ENCODE measurements at places on chromosomes 4 and X. TPM values are rescaled to one million over a fixed set of nuclear protein-coding genes. Genes with fewer than 3 reads are reported as not detected.

DNA sequence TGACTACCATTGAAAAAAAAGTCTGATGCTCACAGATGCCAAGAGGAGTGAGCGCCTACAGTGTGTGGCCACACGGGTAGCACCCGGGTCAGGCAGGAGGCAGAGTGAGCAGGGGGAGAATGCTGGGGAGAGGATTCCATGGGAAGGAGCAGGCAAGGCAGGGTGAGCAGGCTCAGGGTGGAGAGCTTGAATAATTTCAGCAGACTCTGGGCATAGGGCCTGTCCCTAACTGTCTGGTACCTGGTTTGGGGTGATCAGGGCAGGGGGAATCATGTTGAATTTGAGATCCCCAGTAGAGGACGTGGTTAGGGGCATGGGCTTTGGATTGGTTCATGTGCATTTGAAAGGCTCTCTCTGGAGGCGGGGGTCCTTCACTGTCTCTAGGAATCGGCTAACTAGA is 51.2 kb upstream of the TLR3 start:
- no peak for DNase-seq

DNA sequence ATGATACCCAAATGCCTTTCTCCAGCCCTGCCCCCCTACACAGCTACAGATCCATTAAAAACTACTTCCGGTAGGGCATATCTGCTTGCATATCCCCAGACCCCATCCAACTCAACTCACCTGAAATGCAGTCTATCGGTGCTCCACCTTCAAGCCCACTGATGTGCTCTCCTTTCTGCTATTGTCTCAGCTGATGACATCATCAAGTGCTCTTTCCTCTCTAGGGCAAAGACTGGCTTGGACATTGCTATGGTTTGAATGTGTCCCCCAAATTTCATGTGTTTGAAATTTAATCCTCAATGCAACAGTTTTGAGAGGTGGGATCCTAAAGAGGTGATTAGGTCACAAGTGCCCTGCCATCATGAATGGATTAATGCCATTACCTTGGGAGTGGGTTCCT is 212.4 kb downstream of the RELL1 start:
- DNase-seq, result no peak

DNA sequence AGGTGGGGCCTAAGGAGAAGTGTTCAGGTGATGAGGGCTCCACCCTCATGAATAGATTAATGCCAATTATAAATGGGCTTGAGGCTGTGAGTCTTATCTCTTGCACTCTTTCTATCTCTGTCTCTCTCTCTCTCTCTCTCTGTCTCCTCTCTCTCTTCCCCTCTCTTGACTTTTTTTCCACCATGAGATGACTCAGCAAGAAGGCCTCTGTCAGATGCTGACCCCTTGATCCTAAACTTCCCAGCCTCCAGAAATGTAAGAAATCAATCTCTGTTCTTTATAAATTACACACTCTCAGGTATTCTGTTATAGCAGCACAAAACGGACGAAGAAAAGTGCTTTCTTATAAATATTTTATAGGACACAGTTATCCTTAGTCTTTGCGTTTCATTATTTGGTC is 184.9 kb upstream of the PCDH7 start:
- DNase-seq, result no peak

Gene GBA3
- 18.9 TPM for polyA plus RNA-seq

GRCh38 chr4:31518796-31519250 is 798.7 kb downstream of the PCDH7 start:
- no peak for DNase-seq

DNA sequence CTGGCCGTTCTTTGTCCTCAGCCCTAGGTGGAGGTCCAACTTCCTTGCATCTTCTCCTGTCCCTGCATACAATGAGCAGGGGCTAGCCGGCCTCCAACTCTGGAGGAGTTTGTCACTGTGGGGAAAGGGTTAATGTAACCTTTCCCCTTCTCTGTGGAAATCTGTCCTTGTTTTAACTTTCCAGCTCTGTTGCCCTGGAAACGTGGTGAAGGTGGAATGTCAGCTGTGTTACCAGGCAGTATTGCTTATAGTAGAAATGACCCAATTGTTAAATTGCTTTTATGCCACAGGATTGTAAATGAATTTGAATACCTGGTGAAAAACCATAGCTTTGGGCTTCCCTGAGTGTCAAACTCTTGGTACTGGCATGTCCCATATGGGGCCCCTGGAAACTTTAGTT is 131.6 kb upstream of the SCML1 start:
- DNase-seq, result no peak

Gene TIGD4
- 2.4 TPM for polyA plus RNA-seq

Gene ACE2
- 56.8 TPM for polyA plus RNA-seq

Gene NAP1L3
- polyA plus RNA-seq, result 19.3 TPM

DNA sequence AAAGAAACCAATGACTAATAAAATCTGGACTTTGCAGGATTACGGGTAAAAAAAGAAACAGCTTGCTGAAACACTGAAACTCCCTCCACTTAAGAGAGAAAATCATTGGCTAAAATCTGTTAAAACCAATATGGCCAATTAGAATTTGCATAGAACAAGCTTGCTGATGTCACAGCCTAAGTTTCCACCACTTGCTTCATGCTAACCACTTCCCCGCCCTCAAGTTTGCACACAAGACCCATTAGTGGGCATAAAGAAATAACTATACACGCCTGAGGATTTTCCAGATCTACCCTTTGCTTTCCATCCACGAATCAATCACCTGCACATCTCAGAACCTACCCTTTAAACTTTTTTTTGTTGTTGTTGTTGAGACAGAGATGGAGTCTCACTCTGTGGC is 42.7 kb upstream of the PHEX start:
- no peak for DNase-seq

Gene PPA2
- 117 TPM for polyA plus RNA-seq

GRCh38 chr4:98482847-98483806 is 175.3 kb downstream of the TSPAN5 start:
- no peak for DNase-seq

GRCh38 chr4:170035845-170036244 is 9.7 kb upstream of the MFAP3L start:
- no peak for DNase-seq

DNA sequence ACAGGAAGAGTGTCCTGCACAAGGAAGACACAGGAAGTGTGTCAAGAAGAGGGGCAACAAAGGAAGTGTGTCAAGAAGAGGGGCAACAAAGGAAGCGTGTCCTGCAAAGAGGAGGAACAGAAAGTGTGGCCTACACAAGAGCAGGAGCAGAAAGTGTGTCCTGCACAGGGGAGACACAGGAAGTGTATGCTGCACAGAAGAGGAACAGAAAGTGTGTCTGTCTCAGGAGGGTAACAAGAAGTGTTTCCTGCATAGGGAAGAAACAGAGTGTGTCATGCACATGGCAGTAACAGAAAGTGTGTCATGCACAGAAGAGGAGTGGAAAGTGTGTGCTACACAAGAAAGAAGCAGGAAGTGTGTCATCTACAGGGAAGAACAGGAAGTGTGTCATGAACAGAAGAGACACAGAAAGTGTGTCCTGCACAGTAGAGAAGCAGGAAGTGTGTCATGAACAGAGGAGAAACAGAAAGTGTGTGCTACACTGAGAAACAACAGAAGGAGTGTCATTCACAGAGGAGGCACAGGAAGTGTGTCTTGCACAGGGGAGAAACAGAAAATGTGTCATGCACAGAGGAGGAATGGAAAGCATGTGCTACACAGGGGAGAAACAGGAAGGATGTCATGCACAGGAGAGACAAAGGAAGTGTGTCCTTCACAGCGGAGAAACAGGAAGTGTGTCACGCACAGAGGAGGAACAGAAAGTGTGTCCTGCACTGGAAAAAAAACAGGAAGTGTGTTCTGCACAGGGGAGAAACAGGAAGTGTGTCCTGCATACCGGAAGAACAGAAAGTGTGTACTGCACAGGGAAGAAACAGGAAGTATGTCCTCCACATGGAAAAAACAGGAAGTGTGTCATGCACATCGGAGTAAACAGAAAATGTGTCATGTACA is 526.4 kb upstream of the PRKX start:
- DNase-seq, result no peak

- no peak for DNase-seq
These were observed 9.6 kb upstream of the TSPYL2 start for GRCh38 chrX:53072418-53073114.

- no peak for DNase-seq
These were observed 29.9 kb downstream of the ZDHHC9 start for GRCh38 chrX:129813662-129814368.

GRCh38 chr4:7196736-7197135 is 4.4 kb downstream of the SORCS2 start:
- no peak for DNase-seq

DNA sequence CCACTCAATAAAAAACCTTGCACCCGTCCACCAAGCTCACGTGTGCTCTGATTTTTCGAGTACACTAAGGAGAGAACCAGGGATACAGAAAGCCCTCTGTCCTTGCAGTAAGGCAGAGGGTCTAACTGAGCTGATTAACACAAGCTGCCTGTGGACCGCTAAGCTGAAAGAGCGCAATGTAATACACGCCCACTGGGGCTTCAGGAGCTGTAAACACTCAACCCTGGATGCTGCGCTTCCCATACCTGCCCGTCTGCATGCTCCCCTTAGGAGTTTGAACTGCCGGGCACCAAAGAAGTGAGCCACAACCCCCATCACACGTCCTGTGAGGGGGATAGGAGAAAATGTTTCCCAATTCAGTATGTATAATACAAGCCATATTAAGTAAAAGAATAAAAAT is 664.8 kb downstream of the PCDH18 start:
- DNase-seq, result no peak

- DNase-seq, result no peak
These were observed 2.5 kb upstream of the HTRA3 start for GRCh38 chr4:8267077-8267476.

Gene TLR2
- 6.2 TPM for polyA plus RNA-seq

DNA sequence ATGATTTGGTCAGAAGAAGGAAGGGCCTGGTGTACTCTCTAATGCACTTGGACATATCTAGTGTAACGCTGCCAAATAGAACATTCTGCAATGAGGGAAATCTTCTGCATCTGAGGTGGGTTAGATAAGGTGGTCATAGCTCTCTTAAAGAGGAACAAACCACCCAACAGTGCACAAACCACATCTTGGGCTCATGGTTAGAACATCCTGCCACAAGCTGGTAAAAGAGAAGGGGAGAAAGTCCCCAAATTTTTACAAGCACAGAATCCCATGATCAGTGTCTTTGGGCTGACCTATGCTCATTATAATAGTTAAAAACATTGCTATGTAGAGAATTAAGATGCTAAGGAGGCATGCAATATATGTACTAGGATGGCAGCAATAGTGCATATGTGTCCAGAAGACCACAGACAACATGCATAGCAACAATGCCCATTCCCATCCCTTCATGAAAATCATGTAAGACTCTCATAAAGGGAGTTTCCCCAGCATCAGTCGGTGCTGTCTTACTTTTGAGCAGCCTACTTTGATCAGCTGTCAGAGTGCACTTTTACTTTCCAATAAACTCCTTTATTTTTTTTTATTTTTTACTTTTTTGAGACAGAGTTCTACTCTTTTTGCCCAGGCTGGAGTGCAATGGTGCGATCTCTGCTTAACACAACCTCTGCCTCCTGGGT is 99.7 kb upstream of the SLC7A11 start:
- DNase-seq, result no peak

Gene PNMA6A
- polyA plus RNA-seq, result 7.8 TPM

DNA sequence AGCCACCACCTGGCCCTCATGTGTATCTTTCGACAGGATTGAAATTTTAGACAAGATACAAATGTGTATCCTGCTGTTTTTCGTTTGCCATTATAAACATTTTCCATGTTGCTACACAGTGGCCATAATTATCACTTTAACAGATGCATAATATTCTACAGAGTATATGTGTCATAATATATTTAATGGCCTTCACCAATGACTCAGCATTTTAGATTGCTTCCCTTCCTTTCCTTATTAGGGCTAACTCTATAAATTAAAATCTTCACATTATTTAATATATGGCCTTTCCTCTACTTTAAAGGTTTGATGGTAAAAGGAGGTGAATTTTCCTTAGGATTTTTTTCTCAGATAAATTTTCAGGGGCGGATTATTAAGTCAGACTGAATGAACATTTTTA is 97.4 kb downstream of the HS6ST2 start:
- no peak for DNase-seq

DNA sequence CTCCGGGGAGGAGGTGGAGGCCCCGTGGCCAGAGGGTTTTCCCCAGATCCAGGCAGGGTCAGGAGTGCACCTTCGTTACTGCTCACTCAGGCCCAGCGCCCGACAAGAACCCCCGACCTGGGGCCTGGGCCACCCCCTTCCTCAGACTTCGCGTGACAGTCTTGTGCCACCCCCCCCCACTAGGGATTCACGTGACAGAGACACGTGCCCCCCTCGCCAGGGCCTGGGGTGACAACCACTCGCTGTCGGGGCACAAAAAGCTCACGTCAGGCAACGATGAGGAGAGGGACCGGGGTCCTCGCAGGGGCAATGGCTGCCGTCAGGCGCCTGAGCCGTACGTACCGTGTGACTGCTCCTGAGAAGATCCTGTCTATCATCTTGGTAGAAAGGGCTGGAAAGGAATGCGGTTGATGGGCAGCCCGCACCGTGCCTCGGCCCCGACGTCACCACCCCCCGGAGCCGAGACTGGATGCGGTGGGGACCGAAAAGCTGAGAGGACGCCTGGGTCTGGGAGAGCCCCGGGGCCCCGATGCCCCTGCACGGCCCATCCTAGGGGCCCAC is 23.0 kb upstream of the GTPBP6 start:
- DNase-seq, result no peak

DNA sequence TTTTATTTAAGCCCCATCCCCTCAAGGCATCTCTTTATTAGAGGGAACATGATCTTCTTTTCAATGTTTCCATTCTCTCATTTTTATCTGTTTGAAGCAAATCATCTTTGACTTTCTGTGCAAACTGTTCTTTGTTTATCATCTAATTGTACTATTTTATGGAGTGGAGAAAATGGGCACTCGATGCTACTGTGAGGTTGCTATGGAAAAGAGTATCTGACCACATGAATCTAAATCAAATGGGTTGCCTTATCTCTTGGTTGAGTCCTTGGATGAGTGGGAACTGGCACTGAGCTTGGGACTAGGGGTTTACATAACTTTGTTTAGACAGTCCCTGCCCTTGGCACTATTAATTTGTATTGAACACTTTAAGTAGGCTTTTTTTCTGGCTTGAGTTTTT is 9.1 kb downstream of the OCRL start:
- DNase-seq, result no peak

DNA sequence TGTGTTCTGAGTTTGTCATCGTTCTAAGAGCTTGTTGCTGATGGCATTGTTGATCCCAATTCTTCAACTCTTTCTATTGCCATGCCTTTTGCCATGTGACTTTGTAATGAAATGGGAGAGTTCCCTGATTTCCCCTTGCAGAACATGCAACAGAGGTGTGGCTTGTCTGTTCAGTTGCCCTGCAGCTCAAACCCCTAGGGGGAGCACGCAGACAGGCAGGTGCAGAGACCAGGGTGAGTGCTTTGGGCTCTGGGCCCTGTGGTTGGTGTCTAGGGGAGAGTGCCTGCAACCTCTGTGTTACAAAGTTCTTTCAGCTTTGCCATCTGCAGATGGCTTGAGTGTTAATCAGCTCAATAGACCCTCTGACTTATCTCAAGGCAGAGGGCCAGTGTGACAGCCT is 332.7 kb downstream of the MID1IP1 start:
- DNase-seq, result no peak

Gene SRD5A3
- 19.8 TPM for polyA plus RNA-seq

- DNase-seq, result no peak
These were observed 981.0 kb upstream of the HS3ST1 start for GRCh38 chr4:12409507-12410190.

Gene ZNF674
- polyA plus RNA-seq, result 8.0 TPM

Gene SYAP1
- 34.4 TPM for polyA plus RNA-seq

Gene NLGN4X
- polyA plus RNA-seq, result 11.1 TPM

Gene PNCK
- 8.0 TPM for polyA plus RNA-seq

- DNase-seq, result no peak
These were observed 12.2 kb downstream of the TET2 start for GRCh38 chr4:105158837-105159236.
